Frontal cortex (tissue), 4 donors: ENCODE measurements at places on chromosomes 3 and 15. TPM values are rescaled to one million over a fixed set of nuclear protein-coding genes. Genes with fewer than 3 reads are reported as not detected.

DNA sequence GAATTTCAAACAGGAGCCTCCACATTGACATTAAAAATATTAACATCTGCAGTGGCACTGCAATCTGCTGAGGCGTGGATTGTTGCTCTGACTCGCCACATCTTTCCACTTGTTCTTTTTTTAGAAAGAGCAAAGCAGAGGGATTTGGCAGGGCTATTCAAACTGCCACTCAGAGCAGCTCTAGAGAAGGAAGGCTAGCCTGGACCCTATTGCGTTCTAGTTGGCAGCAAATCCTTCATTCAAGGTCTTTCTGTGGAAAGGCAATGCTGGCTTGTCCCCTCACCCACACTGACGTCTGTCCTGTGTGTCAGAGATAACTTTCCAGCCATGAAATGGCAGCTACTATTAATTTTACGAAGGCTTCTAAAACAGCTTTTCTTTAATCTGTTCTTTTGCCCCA, 483.2 kb upstream of the SGO1 start:
- DNase-seq: peak; percentile 6

DNA sequence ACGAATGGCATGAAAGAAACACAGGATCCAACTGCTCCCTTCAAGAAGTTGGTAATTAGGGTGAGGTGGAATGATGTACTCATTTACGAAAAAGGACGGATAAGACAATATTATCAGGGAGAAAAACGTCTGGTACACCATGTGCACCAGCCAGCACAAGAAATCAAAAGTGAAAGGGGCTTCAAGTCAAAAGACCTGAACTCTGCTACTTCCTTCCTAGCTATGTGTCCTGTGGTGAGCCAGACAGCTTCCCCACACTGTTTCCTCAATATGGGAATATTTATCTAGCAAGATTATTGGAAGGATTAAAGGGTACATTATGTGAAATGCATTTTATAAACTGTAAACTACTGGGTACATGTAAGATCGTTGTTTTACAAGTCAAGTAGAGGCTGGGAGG, 33.9 kb downstream of the RAB27A start:
- DNase-seq: no peak

The GOLGA6L4 gene
- total RNA-seq: 2.4 TPM

DNA sequence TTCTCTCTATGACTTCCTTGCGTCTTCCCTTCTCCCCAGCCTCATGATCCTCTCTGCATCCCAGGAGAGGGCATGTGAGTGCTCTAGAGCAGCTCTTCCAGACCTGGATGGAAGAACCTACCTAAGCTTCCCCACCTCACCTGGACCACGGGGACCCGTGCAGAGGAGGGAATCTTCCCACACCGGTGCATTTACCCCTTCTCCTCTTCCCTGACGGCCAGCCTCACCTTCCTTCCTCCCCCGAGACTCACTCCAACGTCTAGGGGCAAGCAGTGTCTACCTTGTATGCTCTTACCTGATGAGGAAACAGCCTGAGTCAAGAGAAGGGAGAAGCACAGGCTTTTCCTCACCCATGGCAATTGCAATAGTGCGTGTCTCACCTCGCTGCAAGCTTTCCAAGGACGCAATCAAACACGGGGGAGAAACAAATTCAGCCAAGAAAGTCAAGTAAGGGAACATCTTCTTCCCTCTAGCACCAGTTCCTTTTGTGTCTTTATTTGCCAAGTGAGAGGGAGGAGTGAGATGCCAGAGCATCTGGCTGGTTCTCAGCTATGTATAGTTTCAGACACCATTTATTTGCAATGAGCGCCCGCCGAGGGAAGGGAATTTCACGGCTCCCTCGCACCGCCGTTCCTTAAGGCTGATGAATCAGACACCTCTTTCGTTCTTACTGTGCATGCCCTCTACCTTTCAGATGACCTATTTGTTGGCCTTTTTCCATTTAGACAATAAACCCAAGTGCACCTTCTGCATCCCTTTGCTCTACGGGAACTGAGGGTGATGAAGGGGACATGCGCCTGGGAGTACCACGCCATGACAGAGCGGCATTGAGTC, 1.8 kb upstream of the CCR9 start:
- DNase-seq: no peak

DNA sequence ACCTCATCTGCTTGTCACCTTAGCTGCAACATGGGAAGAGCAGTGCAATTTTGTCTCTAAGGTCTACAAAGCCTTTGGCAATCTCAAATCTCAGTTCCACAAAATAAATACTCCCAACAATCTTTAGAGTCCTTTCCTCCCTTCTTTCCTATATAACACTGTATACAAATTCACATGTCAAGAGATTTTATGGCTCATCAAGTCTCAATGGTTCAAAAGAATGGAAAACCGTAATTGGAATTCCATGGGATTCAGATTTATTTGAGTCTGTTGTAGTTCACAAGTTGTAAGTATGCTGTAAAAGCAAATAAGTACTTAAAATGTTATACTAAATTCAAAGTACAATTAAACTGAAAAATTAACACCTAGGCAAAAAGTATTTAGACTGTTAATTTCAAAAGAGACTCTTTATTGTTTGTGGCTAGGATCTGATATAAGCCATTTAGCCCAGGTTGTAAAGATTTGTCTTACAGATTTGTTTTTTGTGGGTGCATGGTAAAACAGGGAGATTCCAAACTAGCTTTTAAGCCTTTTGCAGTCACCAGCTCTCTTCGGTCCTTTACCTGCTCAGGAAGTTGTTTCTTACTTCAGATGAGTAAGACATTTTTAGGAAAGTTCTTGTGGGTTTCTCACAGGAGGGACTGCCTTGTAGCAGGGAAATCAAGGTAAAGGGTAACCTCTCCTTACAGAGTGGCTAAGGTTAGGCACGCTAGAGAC, 50.1 kb downstream of the CMSS1 start:
- DNase-seq: no peak

DNA sequence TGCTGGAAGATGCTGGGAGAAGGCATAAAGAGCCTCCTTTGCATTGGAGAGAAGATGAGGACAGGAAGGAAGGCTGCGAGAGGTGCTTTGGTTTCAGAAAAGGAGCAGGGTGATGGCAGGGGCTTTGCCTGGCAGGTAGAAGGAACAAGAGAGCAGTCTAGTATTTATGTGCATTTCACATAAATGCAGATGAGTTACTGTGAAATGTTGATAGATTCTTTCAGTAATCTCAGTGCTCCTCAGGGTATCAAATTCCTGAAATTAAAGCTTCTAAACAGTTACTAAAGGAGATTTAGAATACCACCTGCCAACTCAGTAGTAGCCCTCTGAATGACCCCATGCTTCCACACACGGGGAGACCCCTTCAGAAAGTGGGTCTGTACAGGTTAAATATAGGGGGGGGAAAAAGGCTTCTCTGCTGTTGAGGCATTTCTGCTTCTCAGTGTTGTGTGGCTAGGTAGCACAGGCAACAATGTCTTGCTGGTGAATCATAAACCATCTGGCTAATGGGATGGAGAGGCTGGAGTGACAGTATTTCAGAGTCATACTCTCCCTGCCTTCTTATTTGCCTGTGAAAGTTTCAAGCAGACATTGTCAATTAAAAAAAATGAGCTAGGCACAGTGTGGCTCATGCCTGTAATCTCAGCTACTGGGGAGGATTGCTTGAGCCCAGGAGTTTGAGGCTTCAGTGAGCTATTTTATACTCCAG, 14.3 kb upstream of the FBXL22 start:
- DNase-seq: no peak

The CHMP2B gene
- total RNA-seq: 29.3 TPM

DNA sequence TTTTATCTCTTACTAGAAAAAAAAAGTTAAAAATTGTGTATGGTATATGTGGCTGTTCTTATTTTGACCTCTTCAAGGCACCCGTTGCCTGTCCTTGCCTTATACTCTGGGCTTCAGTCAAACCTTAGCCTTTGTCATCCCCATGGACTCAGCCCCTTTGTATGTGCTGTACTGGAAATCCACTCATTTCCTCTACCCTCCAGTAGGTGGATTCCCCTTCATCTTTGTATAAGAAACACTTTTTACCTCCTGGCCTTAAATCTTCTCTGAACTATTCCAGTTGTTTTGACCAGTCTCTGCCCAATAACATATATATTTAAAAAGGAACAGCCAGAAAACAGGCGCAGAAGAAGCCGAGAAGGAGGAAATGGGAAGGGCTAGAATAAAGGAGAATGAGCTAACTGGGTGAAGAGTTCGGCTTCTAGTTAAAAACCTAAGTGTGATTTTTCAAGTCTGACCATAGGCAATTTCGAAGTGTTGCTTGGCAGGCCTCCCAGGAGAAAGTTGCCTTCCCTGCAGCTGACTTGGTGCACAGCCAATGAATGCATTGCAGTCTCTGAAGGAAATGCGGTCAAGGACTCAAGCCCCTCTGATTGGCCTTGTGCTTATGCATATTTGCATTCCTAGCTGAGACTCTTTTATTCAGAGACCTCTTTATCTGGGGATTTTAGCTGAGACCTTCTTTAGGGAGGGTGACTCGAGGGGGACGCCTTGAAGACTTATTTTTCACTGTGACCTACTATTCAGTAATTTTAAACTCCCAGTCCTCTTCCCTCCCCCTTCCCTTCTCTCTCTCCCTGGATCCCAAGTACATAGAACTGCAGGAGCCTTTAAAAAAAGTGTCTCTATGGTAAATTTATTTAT, 277.4 kb downstream of the ROBO1 start:
- DNase-seq: no peak

DNA sequence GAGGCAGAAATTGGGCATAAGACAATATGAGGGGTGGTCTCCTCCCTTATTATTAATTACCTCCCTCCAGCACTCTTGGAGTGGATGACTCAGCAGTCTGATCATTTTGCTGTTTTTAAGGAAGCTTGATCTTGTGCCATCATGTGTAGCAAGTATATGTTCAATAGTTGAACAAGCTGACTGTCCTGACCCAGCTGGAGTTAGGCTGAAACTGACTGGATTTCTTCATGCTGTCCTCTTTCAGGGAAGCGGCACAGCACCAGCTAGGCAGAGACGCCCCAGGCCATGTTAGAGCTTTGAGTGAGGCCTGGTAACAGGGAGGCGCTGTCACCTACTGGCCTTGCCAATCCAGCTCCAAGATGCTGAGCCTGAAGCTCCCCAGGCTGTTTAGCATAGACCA, 54.4 kb upstream of the KIF23 start:
- no peak for DNase-seq

GRCh38 chr15:100687582-100688141, 85.3 kb downstream of the ASB7 start:
- no peak for DNase-seq

- no peak for DNase-seq
These were observed 400.4 kb upstream of the TGFBR2 start for GRCh38 chr3:30206051-30206450.

GRCh38 chr15:20409247-20409646, 132.4 kb downstream of the GOLGA6L6 start:
- no peak for DNase-seq

- DNase-seq: no peak
These were observed 51.6 kb downstream of the ATG7 start for GRCh38 chr3:11323813-11324212.

- no peak for DNase-seq
These were observed 86.9 kb downstream of the CRYGS start for GRCh38 chr3:186457236-186457635.

GRCh38 chr3:97917813-97918536, 54.3 kb downstream of the RIOX2 start:
- no peak for DNase-seq

GRCh38 chr3:134333522-134334181, 40.6 kb downstream of the AMOTL2 start:
- no peak for DNase-seq

- no peak for DNase-seq
These were observed 35.0 kb downstream of the MTMR10 start for GRCh38 chr15:30956216-30957124.

GRCh38 chr3:47613722-47614121, 35.1 kb upstream of the CSPG5 start:
- DNase-seq: no peak

DNA sequence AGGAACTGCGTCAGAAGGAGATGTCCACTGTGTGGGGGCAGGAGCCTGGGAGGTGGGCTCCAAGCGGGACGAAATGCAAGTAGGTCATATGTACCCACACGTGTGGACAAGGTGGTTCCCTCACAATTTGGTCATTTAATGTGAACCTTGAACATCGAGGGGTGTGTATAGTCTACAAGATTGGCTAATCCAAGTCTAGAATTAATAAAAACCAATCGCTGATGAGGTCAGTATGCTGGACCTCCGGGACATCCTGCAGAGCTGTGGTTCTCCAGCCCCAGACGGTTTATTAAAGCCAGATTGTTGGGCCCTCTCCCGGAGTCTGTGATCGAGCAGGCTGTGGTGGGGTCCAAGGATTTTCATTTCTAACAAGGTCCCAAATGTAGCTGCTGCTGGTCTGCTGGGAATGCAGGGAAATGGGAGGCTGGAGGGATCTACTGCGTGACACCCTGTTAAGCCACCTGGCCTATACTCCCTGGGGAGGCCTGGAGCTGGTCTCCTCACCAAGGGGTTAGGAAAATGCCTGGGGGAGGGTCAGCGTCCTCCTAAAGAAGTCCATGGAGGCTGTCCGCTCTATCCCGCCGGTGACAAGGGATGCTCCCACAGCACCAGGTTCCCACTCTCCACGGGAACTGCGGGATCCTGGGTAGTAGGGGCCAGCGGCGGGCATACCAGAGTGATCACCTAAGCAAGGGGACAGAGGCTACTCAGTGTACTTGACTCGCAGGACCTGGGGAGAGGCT, 25.1 kb downstream of the PCSK6 start:
- DNase-seq: no peak

DNA sequence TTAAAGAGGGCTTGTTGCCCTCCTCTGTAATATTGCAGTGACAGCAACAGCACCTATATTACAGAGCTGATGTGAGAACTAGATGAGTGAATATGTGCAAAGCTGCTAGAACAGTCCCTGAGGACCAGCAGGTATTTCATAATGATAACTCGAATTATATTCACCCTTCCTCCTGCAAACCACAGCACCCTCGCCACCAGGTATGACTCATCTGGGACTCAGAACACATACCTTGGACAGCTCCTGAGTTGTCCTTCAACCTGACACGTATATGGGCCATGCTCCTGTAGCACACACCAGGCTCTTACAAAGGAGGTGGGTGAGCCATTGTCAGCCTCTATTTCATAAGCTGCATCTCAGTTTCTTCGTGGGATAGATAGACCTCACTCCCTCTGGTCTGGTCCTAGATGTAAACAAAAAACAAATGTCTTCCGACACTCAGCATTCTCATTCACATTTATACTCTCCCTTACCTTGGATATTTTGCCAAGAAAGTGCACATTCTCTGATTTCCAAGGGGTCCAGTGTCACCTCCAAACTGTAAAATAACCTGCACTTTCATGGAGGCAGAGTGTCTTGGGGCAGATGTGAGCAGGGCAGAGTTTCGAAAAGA, 124.5 kb downstream of the TLE3 start:
- DNase-seq: no peak

The ZNF609 gene
- total RNA-seq: 26.9 TPM

DNA sequence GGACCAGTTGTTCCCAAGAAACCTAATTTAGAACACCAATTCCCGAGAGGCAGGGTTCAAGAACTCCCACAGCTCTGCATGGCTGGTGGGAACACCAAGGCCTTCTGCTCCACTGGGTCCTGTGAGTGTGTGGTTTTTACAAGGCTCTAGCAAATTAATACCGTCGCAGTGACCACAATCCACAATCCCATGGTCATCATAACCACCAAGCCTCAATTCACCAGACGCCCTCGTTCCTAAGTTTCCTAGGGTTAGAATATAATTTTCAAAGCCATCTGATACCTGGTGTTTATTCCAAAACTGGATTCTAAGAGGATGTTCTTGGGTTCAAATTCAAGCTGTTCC, 114.9 kb upstream of the RPL32 start:
- DNase-seq: no peak

GRCh38 chr3:87167628-87168456, 59.3 kb upstream of the CHMP2B start:
- peak; percentile 10 for DNase-seq

The EIF4E3 gene
- total RNA-seq: 22.8 TPM
